HAP-1 (cell line): ENCODE measurements at places on chromosomes 11 and 22.

DNA sequence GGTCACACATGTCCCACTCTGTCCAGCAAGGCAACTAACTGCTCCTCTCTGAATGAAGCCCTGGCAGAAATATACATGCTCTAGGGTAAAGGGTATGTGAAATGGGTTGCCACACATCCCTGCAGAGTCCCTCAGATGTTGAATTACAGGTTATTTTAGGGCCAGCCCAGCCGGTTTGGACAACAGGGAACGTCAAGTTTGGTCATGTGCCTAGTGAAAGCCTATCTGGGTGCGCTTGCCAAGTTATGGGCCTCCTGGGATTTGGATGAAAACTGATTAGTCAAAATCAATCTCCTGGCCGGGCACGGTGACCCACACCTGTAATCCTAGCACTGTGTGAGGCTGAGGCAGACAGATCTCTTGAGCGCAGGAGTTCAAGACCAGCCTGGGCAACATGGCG is 10.4 kb downstream of the AP1B1 start:
- no peak for DNase-seq

DNA sequence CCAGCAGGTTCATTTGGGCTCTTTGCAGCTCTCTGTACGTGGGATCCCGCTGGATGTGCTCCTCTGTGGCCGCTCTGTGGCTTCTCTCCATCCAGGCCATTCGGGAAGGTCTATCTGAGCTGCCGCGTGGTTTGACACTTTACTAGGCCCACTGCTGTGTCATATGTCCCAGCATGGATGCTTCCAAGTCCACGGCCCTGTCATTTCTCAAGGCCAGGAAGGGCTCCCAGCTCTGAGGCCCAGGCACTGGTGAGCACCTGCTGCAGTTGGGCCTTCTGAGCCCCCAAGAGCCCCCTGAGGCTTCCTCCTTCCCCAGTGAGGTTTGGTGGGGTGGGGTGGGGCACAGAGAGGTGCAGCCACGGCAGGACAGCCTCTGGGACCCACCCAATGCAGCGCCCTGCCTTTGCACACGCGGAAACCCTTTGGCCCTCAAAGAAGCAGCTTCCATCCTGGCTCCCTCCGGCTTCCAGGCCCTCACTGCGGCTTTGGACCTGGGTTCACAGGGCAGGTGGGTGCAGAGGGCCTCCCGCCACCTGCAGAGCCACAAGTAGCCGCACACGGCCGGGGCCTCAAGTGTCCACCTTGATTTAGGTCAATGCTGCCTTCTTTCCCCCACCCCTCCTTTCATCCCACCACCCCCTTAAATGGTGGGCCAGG is 44.5 kb upstream of the FGF3 start:
- no peak for DNase-seq

DNA sequence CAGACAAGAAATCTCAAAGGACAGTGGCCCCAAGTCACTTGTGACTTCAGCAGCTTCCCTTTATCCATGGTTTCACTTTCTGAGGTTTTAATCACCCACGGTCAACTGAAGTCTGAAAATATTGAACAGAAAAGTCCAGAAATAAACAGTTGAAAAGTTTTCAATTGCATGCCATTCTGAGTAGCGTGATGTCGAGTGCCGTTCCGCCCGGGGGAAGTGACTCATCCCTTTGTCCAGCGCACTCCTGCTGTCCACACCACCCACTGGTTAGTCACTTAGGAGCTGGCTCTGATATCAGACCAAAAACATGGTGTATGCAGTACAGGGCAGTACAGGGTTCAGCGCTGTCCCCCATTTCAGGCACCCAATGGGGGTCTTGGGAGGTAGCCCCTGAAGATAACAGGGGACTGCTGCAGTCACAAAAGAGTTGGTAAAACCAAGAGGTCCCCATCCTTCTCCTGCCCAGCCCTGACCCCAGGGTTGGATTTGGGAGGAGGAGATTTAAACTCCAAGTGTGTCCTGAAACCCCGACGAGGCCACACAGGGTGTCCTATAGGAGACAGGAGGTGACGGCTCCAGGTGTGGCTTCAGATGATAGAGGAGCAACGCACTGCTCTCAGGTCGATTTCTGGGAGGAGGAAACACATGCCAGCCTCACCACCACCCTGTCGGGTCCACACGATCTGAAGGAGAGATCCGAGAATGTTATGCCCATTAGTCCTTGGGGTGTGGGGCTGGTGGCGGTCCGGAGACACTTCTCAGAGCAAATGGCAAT is 390.1 kb downstream of the CTTN start:
- DNase-seq, result no peak

- no peak for DNase-seq
Measured at GRCh38 chr11:10651656-10652361, 41.7 kb downstream of the IRAG1 start.

DNA sequence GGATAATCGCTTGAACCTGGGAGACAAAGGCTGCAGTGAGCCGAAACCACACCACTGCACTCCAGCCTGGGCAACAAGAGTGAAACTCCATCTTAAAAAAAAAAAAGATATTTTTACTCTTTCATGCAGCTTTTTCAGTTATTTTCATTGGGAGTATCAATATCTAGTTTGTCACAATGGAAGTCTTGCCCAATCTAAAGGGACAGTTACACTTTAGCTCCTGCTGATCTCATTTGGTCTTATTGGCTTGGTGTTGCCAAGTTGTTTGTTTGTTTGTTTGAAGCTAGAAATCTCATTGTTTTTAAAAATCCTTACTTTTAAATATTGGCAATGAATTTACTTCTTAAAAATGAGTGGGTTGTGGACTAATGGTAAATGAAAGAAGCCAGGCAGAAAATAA is 24.7 kb downstream of the CEP295 start:
- DNase-seq, result no peak

DNA sequence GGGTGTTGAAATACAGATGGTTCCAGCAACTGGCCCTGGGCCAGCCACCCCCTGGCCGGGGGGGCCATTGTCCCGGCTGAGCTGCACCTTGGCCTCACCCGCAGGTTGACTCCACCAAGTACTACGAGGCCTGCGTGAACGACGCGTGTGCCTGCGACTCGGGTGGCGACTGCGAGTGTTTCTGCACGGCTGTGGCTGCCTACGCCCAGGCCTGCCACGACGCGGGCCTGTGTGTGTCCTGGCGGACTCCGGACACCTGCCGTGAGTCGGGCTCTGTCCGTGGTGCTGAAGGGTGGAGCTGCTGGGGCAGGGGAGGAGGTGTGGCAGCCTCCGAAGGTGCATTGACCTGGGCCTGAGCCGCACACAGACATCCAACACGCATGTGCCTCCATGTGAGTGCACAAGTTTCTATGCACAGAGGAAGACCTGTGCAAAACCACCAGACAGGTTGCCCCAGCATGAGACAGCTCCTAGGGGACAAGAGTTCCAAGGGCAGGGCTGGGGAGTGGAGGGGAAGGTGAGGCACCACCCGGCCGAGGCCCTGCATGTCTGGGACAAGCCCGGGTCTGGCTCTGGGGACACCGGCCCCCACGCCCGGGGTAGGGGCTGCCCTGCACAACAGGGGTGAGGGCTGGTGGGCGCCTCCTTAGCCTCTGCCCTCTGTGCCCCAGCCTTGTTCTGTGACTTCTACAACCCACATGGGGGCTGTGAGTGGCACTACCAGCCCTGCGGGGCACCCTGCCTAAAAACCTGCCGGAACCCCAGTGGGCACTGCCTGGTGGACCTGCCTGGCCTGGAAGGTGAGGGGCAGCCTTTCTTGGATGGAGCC is 16.1 kb downstream of the MUC5B start:
- DNase-seq, result no peak

DNA sequence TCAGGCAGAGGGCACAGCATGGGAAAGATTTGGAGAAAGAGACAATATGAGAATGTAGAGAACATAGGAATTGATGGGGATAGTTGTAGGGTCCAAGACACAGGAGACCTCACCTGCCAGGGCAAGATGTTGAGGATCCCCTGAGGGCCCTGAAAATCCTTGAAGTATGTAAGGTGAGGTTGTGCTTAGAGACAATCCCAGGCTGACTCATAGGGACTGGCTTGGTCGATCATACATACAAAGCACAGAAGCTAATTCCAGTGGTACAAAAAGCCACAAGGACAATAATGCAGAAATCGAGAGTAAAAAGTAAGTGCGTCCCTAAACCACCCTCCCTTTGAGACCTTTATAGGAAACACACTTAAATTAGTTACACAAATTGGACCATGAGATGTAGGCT is 468.2 kb downstream of the MIAT start:
- no peak for DNase-seq

GRCh38 chr22:46735747-46736608 is 2.1 kb downstream of the CERK start:
- no peak for DNase-seq

GRCh38 chr11:27871056-27871455 is 170.8 kb upstream of the BDNF start:
- DNase-seq, result no peak

- DNase-seq, result no peak
Measured at GRCh38 chr11:102470251-102470650, 17.7 kb upstream of the TMEM123 start.

DNA sequence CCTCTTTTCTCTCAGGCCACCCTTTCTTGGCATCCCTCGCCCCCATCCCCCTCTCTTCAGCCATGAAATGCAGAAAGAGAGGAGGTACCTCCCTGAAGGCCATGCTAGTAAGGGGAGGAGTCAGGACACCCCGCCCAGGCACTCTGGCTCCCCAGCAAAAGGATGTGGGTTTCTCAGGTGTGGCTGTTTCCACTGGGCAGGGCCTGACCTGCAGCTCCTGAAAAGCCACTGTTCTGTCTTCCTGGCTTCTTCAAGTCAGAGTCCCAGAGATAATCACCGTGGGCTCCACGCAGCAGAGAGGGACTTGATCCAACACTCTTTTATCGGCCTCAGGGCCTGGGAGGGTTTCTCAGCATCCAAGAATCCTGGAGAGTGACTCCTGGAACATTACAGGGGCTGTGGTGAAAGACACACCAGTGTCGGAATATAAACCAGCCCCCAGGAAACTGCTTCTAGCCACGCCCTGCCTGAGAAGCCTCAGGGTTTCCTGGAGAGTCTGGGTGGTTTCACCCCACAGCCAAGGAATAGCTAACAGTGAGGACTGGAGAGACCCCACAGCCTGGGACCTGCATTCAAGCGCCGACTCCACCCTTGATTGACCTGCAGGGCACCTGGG is 45.7 kb upstream of the TSPAN18 start:
- no peak for DNase-seq

DNA sequence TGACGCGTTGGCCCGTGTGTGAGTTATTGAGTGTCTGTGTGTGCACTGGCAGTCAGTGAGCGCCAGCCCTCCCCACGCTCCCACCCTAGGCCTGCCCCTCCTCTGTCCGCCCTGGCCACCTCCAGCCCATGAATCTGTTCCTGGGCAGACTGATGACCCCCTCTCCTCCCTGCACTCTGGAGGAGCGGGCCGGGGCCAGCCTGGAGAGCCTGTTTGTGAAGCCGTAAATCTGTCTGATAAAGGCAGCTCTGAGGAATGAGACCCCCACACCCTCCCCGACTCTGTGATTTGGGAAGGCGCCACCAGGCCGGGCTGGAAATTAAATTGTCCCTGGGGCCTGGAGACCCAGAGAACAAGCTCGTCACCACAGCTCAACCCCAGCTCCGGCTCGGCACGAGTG is 8.6 kb downstream of the TSSC4 start:
- DNase-seq, result no peak

DNA sequence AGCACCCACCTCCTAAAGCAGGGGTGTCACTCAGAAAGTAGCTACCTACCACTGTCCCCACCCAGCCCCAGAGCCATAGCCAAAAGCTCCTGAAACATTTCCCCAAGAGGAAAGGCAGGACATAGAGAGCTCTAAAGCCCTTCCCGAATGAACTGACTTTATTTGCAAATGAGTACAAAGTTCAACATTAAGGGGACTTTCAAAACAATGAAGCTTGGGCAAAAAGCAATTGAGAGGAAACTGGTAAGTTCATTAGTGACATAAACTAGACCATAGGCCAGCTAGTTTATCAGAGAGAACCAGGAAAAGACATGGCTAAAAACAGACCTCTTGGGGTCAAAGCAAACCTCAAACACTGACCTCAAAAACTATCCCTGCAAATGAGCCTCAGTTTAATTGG is 72.7 kb downstream of the IGLL5 start:
- DNase-seq, result no peak

- no peak for DNase-seq
Measured at GRCh38 chr11:36885154-36885553, 287.1 kb upstream of the RAG2 start.

DNA sequence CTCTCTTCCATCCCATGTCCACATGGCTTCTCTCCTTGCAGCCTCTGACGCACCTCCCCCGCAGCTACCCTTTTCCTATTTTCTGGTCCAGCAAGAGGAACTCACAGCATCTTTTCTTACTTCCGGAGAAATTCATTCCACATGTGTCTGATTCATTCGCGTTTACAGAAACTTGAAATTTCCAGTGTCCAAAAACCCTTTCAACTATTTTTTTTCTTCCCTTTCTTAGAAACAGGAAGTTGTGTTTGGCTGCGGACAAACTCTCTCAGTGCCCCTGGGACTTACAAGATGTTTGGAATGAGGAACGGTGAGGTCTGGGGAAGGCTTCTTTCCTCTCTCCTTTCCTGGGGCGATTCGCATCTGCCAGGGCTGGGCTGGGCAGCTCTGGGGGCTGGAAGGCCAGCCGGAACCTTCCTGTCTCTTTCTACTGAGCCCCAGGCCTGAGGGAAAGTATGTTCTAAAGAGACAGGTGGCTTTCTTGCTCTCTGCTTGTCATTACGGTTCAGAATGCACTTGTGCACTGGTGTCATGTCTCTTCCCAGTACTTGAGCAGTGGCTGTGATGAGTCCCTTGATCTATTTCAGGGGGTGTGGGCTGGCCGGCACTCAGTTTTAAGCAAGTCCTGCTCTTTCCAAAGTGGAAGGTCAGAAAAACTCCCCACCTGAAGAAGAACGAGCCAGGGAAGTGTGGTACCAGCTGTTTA is 27.5 kb downstream of the ADAMTS8 start:
- DNase-seq, result no peak

GRCh38 chr22:40107851-40108378 is 69.8 kb upstream of the TNRC6B start:
- DNase-seq, result no peak

DNA sequence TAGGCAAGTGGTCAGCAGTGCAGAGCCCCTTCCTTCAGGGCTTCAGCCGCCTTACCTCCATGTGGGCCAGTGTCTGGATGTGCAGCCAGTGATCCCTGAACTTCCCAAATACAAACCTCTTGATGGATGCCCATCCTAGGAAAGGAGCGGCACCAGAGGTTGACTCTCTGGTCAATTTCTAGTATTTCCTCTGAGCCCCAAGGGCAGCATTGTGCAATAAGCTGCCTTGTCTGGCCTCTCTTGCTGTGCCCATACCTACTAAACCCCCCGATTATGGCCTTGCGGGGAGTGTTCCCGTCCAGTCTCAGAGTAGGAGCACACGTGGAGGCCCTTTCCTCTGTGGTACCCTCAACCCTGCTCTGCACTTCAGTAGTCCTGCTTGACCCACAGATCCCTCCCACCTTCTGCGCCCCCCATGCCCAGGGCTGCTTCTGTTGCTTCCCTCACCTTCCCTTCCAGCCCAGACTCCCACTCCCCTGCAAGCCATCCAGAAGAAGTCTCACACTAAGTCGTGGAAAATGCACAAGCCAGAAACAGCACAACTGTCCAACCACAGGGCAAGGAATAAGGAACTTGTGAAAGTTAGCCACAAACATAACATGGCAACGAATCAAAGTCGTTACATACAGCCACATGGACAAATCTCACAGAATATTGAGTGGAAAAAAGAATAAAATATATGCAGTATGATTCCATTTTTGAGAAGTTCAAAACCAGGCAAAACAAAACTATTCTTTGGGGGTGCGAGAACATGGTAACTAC is 39.6 kb upstream of the HORMAD2 start:
- no peak for DNase-seq

GRCh38 chr22:19776433-19777031 is 16.0 kb downstream of the TBX1 start:
- DNase-seq, result no peak
